ENCODE measurements at places on chromosomes 2 and 18.

GRCh38 chr2:181910028-181910831 is 18.7 kb downstream of the ITPRID2 start:
- no peak for DNase-seq

- no peak for DNase-seq
Observed at GRCh38 chr2:88161446-88162244, 8.5 kb upstream of the THNSL2 start.

DNA sequence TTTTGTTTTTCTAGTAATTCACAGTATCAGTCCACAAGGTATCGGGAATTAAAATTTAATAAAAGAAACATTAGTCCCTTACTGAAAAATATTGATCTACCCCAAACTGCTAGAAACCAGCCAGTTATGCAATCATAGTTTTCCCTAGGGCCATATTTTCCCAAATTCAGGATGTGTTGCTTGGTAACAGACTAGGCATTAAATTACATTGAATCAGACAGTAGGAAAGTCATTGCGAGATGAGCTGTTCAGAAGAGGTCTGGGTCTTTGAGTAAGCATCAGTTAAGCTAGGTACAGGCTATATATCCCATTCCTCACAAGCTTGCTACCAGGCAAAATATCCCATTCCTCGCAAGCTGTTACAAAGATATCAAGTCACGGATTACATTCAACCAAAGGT is 123.0 kb upstream of the CCDC150 start:
- DNase-seq, result no peak

- no peak for DNase-seq
Observed at GRCh38 chr2:84894131-84894586, 11.3 kb upstream of the TMSB10 start.

- DNase-seq, result no peak
Observed at GRCh38 chr2:31238906-31239592, 5.1 kb downstream of the EHD3 start.

DNA sequence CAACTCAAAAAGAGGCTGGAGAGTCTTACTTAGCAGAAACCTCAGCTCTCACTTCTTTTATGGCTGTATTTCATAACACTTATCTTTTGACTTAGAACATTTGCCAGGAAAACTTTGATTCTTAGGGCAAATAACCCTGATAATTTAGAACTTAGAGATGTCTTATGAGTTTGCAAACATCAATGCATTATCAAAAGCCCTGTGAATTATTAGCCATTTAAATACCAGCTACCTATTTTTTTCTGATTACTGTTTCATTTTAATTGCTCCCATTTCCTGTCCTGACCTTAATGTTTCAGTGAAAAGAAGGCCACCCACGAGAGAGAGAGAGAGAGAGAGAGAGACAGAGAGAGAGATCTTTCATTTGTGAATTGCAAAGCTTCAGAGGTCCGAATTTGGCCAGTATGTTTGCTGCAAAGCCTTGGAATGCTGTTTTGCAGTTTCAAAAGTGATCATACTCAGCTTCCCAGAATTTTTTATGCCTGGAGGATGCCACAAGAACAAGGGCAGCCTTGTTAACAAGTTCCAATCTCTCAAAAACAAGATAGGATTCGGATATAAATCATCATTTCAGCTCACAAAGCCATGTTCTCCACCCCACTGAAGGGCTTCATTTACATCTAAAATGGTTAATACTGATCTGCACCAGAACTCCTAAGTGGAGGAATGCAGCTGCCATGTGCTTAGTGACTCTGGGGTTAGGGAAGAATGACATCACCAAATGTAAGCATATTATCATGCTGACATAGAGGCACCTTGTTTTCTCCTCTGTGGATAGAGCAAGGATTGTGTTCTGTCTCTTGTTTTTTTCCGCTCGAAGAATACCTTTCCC is 478.2 kb downstream of the ARHGAP15 start:
- DNase-seq, result no peak

DNA sequence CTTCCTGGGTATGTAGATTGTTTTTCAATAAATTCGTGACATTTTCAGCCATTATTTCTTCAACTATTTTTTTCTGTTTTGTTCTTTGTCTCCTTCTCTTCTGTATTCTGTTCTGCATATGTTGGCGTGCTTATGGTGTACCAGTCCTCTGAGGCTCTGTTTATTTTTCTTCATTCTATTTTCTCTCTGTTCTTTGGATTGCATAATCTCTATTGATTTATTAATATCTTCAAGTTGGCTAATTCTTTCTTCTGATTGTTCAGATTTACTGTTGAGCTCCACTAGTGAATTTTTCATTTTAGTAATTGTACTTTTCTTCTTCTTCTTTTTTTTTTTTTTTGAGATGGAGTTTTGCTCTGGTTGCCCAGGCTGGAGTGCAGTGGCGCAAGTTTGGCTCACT is 9.9 kb downstream of the GNLY start:
- DNase-seq, result no peak

GRCh38 chr2:71599646-71600236 is 146.4 kb downstream of the DYSF start:
- DNase-seq, result no peak

DNA sequence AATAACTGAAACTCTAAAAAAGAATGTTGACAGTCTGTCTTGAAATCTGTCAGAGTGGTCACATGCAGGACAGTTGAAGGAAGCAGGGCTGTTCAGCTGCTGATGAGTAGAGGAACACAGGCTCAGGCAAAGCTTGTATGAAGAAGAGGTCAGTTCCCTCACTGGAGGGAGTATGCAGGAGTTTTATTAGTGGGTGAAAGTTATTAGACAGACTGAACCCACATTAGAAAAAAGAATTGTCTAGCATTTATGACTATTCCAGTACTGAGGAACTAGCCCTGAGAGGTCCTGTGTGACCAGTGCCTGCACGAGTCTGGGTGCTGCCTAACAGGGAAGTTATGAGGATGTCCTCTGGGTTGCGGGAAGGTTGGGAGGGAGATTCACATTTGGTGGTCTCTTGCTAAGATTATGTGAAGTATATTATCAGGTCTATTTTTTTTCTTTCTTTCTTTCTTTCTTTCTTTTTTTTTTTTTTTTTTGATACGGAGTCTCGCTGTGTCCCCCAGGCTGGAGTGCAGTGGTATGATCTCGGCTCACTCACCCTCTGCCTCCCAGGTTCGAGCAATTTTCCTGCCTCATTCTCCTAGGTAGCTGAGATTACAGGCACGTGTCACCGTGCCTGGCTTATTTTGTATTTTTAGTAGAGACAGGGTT is 9.6 kb downstream of the TET3 start:
- no peak for DNase-seq

DNA sequence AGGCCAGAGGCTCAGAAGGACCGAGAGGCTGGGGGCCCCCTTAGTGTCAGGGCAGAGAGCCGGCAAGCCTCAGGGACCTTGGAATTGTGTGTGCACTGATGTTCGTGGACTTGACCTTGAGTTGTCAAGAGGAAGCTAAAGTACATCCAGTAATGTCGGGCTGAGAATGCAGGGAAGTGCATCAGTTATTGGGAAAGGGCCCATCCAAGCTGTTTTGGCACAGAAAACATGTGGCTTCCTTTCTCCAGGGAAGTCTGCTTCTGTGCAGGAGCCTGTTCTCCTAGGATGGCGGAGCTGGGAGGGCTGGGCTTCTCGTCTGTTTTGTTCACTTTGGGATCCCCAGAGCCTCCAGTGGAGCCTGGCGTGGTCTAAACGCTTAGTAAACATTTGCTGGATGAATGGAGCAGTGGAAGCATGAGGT is 23.7 kb downstream of the ATOH8 start:
- DNase-seq, result no peak

- DNase-seq, result no peak
Observed at GRCh38 chr2:69608109-69608508, 35.4 kb downstream of the AAK1 start.

- DNase-seq, result no peak
Observed at GRCh38 chr18:58386780-58387179, 242.1 kb downstream of the ALPK2 start.

DNA sequence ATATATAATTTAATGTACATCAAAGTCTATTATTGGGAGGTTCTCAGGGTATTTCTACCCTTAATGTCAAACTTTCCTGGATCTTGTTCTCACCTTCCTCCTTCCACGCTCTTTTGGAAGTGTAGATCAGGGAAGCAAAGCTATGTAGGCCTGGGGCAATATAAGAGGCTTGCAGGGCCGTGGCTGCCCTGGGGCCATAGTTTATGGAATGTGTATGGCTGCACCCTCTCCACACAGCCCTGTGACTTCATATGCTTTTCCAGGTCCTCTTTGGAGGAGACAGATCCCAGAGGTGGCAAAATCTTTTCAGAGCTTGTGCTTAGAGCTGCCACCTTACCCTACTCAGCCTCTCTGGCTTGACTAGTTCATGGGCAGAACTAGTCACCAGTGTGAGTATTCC is 82.9 kb downstream of the PLB1 start:
- DNase-seq, result no peak
